Activated naive CD8-positive, alpha-beta T cell treated with anti-CD3 and anti-CD28 coated beads, Interleukin-2, amount 50 U/mL, for 24 hours (primary cell): ENCODE measurements at places on chromosomes 5 and 9.

DNA sequence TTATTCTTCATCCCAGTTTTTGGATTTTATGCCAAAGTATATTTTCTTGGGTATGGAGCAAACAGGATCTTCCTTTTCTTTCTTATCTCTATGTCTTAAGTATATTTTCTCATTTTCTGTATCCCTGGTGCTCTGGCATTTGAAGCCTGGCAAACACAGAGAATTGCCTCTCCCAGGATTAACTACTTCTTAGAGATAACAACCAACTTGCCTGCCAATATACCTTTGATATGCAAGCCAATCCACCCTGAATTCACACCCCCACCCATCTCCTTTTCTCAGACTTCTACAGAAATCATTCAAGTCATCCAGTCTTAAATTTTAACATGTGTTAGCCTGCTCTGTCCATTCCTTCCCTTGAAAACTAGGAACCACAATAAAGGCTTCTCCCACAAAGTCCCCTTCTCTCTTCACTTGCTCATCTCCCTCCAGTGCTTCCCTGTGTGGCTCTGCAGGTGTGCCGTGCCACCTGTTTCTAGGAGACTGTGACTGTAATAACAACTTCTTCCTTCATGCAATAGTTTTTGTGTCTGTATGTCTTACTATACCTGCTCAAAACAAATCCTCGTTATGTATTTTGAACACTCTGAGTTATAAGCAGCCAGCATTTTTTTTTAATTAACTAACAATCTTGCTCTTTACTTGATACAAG lies 649.7 kb upstream of the RIOK2 start:
- no peak for DNase-seq

DNA sequence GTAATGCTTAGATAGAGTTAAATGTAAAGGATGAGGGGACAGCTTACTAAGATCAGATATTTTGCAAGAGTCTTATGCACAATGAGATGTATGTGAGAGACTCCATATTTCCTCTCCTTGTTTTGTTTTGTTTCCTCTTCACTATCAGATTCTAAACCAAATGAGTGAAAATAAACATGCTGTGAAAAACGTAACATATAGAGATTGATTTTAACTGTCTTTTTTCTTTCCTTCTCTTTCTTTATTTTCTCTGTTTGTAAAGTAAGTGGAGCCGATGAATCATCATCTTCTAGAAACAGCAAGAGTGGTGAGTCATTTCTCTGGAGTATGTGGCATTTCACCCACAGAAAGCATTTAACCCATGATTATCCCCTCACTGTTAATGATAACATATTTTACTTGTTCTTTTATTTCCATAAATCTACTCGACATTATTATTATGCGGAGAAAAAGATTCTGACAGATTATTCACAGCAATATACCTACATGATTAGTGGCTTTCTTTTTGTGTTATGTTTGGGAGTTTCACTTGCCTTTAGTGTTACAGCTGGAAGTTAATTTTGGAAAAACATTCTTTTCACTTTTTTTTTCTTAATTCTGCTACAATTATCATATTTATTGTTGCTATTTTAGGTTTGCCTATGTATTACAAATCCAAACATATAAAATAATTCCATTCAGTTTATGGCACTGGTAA lies 2.1 kb upstream of the ANXA1 start:
- DNase-seq: no peak

DNA sequence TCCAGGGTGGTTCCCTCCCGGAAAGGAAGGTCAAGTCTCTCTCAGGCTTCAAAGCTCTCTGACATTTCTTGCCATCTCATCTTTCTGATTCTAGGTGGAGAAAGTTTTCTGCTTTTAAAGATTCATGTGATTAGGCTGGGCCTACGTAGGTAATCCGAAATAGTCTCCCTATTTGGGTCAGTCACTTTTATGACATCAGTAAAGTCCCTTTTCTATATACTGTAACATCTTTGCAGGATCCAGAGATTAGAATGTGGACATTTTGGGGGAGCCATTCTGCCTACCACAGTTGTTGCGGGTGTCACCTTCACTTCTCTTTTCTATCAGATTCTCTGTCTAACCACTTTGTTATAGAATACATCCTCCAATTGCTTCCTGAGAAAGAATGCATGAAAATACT lies 1.9 kb upstream of the RNF180 start:
- DNase-seq: no peak

DNA sequence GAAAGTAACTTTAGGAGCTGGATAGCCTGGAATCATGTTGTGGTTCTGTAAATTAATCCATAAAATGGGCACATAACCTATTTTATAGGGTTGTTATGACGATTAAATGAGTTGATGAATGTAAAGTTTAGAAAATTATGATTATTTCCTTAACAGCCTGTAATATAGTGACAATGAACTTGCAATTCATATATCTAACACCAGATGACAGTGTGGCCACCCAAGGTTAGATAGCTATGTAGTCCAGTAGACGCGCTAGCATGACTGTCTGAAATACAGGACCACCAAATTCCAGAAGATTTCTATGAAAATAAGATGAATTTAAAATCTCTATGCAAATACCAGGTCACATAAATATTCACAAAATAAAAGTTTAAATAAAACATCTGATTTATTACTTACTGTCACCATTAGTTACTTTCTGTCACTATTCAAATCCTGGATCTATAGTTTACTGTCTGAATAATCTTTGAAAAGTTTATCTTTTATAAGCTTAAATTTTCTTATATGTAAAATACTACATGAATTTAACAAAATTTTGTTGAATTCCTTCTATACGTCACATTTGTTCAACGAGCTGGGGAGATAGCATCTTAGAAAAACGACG lies 26.1 kb upstream of the MACIR start:
- DNase-seq: no peak

DNA sequence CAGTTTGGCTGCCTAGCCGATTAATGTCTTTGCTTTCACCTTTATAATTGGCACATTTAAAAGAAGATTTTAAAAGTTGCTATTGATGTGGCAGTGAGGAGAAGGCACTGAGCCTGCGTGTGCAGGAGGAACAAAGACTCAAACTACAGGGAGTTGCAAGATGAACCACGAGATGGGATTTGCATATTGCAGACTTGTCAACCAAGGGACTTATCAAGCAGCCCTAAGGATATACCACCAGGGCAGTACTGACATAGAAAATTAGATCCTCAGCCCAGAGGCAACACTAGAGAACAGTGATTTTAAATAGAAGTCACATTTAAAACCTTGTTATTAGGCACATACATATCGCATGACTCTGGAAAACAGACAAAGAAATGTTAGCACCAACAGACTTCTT lies 342.6 kb downstream of the GLIS3 start:
- no peak for DNase-seq

DNA sequence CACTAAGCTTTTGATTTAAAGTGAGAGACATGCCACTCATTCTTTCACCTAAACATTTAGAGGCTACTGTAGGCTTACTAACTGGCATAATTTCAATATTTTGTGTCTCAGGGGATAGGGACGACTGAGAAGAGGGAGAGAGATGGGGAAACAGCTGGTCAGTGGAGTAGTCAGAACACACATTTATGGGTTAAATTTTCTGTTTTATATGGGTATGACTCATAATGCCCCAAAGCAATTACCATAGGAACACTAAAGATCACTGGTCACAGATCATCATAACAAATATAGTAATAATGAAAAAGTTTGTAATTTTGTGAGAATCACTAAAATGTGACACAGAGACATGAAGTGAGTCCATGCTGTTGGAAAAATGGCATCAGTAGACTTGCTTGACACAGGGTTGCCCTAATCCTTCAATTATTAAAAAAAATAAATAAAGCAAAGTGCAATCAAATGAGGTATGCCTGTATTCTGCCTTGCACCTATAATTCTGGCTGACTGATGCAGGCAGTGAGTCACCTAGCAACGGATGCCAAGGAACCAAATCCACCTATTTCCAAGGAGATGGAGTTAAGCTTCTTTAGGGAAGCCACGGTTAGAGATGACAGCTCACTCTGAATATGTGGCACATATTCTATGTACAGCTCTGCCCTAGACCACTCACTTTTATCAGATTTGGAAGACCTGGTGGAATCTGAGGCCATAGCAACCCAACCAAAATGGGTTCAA lies 166.1 kb downstream of the MARCHF11 start:
- DNase-seq: no peak

GRCh38 chr9:129412814-129413536 lies 207.9 kb downstream of the C9orf50 start:
- peak; percentile 41 for DNase-seq

DNA sequence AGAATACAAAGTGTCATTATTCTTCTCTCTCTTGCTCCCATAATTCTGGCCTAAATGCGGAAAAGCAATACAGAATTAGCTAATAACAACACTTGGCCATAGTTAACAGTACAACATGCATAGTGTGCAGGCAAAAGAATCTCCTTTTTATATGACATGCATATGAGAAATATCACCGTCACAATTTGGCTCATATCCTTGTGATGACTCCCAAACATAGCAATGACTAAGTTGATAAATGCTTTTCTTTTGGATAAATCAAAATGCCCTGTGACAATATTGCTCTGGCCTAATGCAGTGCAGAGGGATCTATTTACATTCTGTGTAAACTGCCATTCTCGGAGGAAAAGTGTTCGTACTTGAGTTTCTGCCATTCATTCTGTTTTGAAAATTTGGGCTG lies 121.9 kb upstream of the GHR start:
- DNase-seq: no peak

DNA sequence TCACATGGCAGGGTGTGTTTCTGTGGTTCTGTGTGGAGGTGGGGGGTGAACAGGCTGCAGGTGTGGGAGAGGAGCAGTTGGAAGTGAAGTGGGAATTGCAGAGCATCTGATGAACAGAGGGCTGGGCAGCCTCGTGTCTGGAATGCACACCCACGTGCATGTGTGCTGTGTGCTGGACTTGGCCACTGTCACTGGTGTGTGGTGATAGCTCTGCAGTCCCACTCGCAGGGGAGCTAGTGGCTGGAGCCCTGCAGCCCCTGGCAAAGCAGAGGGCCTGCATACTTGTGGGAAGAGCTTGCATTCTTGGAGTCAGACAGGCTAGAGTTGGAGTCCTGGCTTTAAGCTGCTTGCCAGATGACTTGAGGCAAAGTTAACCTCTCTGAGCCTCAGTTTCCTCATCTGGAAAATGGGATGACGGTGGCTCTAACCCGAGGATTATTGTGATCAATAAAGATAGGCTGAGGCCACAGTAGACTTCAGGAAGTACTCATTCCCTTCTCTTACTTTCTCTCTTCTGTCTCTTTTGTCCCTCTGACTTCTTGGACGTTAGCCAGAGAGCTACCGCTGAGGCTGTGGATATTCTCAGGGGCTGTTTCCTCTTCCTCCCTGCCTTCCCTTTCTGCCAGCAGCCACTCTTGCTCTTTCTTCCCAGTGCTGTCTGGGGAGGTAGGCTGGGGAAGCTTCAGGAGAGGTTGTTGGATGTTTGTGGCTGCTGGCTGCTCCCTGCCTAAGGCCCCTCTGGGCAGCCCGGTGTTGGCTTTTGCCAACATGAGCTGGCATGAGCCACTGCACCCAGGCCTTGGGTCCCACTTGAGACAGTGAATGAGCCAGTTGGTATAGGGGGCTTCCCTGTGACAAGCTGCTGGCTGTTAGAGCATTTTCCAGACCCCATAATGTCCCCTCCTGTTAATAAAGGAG lies 18.3 kb downstream of the PSAT1 start:
- DNase-seq: no peak

DNA sequence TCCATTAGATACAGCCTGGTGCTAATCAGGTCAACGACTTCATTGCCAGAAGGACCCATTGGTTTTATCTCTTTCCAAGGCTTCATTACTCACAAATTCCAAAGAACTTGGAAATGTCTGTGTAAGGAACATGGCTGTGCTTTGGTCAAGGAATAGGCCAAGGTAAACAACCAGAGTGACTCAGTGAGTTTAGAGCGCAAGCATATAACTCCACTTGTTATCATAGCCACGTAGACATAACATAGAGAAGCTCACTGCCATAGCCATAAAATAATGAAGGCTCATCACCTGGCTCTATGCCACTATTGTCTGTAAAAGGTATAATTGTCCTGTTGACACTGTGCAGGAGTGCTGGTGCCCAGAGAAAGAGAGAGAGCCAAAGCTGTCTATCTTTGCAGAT lies 139.3 kb upstream of the PLCXD3 start:
- DNase-seq: no peak

GRCh38 chr5:7802855-7803254 lies 48.1 kb downstream of the CFAP90 start:
- DNase-seq: no peak

GRCh38 chr5:88732181-88732633 lies 150.8 kb downstream of the MEF2C start:
- peak; percentile 12 for DNase-seq
